ENCODE measurements at places on chromosomes 2 and 18. TPM values are rescaled to one million over a fixed set of nuclear protein-coding genes. Genes with fewer than 3 reads are reported as not detected.
A peak's percentile ranks its signal among the peaks of the same experiment; 100 is the strongest.

LRRC30 gene
- not detected for total RNA-seq

TMEM200C gene
- not detected for total RNA-seq

SCN9A gene
- total RNA-seq = 8.5 TPM

LMAN2L gene
- 11.5 TPM for total RNA-seq

LYG2 gene
- not detected for total RNA-seq

DSG1 gene
- not detected for total RNA-seq

LYPD1 gene
- total RNA-seq = 0.89 TPM

CRYGD gene
- not detected for total RNA-seq

AAMP gene
- 67.1 TPM for total RNA-seq

GRCh38 chr2:8479298-8479697 lies 202.6 kb upstream of the ID2 start:
- DNase-seq = no peak

DNA sequence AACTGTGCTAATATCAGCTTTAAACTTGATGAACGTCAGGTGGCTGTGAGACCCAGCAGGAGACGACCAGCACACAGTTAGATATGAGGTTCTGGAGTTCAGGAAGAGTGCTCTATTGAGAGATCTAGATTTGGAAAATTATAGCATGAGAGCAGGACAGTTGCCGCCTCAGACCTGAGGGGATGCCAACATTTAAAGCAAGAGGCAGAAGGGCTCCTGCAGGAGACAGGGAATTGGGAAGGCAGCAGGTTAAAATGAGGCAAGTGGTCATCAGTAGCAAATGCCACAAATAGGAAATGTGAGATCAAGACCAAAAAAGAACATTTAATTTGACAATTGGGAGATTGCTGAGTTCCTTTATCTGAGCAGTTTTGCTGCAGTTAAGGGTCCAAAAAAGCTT lies 471.9 kb downstream of the TGIF1 start:
- DNase-seq = no peak

DNA sequence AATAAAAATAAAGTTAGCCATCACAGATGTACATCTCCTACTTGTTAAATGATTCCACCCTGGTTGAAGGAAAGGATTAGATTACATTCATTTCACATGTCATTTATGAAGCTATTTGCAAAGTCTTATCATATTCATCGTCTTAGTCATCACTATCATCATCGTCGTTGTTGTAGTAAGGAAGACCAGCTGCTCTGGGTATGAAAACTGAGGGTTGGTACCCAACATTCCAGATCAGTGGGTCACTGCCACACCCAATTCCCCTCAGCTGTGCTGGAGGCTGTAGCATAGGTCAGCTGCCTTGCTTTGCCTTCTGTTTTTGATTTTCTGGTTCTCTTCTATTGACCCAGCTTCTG lies 20.9 kb upstream of the CCBE1 start:
- no peak for DNase-seq

- no peak for DNase-seq
Measured at GRCh38 chr2:148616662-148617061, 27.9 kb upstream of the EPC2 start.

DNA sequence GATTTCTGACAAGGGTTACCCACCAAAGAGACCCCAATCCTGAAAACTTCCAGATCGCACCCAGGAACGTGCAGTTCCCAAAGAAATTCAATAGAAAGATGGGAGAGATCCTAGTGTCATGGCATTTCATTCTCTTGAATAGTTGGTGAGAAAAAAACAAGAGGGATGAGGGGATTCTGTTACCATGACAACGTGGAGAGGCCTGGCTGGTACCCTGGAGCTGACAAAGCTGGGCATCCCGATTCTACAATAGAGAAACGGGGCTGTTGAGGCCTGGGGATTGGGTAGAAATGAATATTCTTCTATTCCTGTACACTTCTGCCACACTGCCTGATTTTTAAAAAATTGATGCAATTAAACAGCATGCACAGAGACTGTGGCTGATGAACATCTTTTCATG lies 41.0 kb downstream of the POLE4 start:
- DNase-seq = no peak

GRCh38 chr2:131148426-131148825 lies 43.3 kb downstream of the PLEKHB2 start:
- DNase-seq = no peak

GRCh38 chr2:174395969-174396630 lies 570 bp downstream of the SCRN3 start:
- DNase-seq = no peak

DNA sequence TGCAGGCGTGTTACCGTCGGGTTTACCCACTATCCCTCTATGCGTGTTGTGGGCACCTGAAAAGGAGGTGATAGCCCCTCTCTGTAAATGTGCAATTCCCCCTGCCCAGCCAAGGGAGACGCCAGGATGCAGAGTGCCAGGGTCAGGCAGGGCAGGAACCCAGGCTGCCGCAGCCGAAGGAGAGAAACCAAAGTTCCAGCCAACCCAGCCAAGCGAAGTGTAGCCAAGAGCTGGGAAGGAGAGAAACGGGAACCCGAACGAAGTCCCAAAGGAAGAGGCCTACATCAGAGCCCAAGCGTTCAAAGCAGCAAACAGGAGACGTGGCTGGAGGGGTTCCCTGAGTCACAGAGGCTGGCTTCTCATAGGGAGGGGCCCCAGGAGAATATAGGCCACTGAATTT lies 24.2 kb upstream of the SPR start:
- no peak for DNase-seq

- DNase-seq = no peak
Measured at GRCh38 chr18:75185460-75185859, 23.5 kb downstream of the PTGR3 start.

- DNase-seq = no peak
Measured at GRCh38 chr18:8848541-8848940, 143.2 kb downstream of the MTCL1 start.

DNA sequence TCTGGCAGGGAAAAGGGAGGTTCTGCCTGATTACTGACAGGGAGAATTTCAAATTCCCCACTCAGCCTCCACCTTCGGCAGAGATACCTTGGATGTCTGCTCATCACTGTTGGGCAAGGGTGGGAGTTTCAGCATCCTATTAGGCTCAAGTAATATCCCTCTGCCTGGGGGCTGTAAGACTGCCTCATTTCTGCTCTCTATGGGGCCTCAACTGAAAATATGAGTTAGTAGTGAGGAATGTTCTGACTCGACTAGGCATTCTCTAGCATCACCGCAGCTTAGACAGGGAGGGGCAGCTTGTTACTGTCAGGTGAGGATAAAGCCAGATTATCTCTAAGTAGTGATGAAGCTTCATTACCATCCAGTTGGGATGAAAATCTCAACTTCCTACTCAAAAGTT lies 87.7 kb upstream of the LRP1B start:
- no peak for DNase-seq

DNA sequence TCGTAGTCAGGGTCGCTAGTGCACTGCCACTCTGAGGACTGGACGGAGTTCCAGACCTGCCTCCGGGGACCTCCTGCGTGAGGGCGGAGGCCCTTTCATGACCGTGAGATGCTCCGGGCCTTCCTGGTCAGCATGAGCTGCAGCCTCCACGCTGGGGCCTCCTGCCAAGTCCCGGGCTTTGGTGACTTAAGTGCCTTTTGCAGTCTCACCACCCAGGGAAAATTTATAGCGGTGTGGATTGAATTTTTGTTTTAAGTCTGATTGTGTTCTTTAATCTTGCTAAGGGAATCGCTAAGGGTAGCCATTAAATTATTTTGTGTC lies 33.6 kb downstream of the CHRNA1 start:
- peak; percentile 27 for DNase-seq

DNA sequence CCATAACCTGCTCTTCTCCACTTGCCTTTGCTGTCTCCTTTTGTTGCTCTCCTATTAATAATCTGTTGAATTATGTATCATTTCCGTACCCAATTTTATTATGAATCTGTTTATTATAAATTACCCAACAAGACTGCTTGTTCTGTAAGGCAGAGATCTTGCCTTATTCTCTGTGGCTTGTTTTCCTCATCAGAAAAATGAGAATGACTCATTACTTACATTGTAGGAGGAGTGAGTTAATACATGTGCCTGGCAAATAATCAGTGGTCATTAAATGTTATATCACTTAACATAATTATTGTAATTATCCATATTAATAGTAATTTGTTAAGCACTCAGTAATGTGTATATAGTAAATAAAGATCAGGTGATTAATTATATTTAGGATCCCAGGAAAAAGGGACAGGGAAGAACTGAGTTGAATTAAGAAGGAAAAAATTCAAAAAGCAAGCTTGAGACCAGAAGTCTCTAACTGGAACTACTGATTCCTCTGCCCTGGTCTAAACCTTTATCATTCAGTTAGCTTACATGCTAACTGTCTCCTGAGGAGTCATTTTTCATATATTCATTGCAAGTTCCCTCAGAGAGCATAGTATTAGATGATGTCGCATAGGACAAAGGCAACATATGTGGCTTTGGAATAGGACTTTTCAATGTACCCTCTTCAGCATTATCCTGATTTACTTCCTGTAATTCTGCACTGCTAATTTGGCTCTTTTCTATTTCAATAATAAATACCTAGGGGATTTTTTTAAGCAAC lies 335.7 kb downstream of the GALNT13 start:
- no peak for DNase-seq

DNA sequence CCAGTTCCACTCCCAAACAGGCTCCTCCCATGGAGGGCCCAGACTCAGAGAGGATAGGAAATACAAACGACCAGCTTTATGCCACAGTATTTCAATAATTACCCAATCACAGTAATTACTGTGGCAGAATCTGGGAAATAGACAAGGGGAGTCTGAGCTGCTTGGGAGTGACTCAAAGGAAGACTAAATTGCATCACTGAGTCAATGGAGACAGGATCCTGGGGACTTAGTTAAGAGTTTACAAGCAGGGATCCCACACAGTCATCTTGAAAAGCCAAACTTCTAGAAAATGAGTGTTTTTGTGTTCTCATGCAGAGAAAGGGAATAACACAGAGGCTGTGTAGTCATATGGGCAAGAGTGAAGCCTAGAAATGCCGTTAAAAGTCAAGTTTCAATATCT lies 1142.1 kb downstream of the CNTNAP5 start:
- no peak for DNase-seq

- no peak for DNase-seq
Measured at GRCh38 chr18:69217196-69218000, 183.3 kb upstream of the DOK6 start.

GRCh38 chr18:5021558-5021957 lies 175.5 kb downstream of the AKAIN1 start:
- no peak for DNase-seq

GRCh38 chr2:121019071-121019470 lies 265.9 kb downstream of the TFCP2L1 start:
- DNase-seq = no peak

Measured in upper lobe of left lung (tissue), 6 donors.